Activated T-helper 1 cell treated with Interleukin-2 at 50 U/mL for 16 hours (primary cell): ENCODE measurements at places on chromosomes 4 and X.

DNA sequence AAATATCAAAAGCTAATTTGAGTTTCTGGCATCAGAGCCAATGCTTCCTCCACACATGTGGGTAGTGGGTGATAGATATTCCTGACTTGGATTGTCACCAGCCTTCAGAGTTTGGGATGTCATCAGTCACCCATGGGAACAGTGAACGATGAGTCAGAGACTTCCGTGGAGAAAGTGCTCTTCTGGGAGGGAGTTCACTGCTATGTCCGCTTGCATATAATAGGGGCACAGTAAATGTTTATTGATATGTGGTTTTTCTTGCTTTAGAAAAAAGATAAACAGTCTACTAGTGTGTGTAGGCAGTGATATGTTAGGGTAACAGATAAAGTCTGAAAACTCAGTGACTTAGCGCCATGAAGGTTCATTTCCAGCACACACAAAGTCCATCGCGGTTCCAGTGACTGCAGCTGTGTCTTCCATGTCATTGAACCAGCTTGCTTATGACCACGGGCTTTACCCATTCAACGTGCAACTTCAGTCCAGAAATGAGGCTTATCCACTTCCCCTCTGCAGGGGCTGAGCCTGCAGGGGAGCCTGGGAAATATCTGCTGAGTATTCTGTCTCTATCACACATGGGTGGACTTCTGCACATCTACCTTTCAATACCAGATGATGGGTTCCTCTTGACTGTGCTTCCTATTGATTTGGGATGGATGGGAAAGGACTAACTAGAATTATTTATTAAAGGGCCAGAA is 87.7 kb upstream of the WWC2 start:
- no peak for DNase-seq

GRCh38 chrX:147770858-147771257 is 140.9 kb upstream of the FMR1 start:
- no peak for DNase-seq

- DNase-seq = no peak
Measured at GRCh38 chr4:13944095-13944511, 316.6 kb upstream of the BOD1L1 start.

DNA sequence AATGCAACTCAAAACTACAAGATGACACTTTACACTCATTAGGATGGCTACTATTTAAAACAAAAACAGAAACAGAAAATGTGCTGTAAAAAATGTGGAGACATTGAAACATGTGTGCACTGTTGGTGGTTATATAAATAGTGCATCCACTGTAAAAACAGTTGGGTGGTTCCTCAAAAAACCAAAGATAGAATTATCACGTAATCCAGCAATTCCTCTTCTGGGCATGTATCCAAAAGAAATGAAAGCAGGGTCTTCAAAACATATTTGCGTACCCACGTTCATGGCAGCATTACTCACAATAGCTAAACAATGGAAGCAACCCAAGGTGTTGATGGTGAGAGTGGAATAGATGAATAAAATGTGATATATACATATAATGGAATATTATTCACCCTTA is 967.2 kb downstream of the TRAM1L1 start:
- no peak for DNase-seq

- DNase-seq = no peak
Measured at GRCh38 chrX:121256647-121257046, 209.2 kb downstream of the GLUD2 start.

GRCh38 chr4:81818385-81818920 is 346.7 kb upstream of the RASGEF1B start:
- DNase-seq = no peak

GRCh38 chrX:132957211-132958090 is 978 bp downstream of the HS6ST2 start:
- DNase-seq = no peak
